ENCODE measurements at places on chromosomes 16 and 17.

- DNase-seq: no peak
Observed at GRCh38 chr17:73485130-73485529, 159.1 kb downstream of the SDK2 start.

- DNase-seq: no peak
Observed at GRCh38 chr16:67661101-67661761, 471 bp downstream of the PARD6A start.

DNA sequence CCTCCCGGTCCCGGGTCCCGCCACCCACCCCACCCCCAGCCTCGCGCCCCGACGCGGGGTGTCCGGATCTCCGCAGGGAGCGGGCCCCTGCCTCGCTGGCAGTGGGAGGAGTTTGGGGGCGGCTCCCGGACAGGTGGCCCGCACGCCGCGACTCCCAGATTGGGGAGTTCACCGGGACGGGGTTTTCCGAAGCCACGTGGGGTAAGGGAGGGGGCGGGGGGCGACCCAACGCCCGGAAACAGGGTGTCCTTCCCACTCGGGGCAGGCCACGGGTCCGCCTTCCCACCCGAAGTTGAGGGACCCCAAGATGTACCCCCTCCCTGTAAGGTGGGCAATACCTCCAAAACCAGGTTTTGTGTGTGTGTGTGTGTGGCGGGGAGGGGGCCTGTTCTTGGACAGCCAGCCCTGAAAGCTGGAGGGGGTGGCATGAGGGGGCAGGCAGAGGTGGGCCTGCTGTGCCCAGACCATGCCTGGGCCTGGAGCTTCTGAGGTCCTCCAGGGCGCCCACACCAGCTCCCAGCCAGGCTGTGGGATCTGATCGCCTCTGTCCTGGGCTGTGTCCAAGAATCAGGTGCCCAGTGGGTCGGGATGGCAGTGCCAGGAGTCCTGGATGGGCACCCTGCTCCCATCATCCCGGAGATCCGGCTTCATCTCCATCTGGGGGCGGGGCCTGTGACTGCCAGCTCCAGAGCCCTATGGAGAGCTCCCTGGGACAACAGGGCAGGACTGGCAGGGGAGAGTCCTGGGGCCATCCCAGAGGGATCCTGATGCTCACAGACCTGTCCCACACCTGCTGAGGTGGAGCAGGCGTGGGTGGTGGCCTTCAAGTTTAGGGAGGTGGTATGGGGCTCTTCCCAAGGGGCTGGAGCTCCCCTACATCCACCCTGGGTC, 767 bp downstream of the SYNGR2 start:
- DNase-seq: no peak

GRCh38 chr17:43467981-43468581, 15.7 kb upstream of the DHX8 start:
- no peak for DNase-seq

DNA sequence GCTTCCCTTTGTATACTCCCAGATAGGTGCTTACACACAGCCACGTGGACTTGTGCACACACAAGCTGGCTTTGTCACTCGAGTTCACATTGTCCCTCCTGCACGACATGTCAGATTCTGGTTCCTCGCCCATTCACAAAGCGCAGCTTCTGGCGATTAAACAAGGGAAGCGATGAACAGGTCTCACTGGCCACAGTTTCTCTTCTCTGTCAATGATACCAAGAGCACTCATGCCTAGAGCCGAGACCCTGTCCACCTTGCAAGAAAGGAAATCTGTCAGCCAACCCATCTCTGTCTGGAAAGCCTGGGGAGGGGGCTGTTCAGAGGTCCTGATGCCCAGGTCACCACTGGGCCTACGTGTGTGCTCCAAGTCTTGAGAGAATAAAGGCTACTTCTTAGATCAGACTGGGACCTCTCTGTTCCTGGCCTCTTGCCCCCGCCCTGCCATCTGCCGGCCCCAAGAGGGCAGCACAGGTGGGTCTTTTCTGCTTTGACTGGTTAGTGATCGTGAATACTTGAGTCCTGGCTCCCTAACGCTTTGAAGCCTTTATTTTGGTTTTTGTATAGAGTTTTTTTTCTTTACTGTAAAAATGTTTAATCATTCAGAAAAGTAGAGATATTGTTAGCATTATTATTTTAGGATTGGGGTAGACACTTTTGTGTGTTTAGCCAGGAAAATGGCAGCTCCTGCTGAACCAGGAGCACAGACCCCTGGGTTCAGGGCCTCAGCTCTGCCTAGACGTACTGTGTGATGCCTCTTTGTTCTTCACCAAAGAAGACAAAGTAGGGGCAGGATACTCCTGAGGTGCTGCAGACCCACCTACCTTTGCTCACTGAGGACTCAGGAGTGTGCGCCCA, 104.7 kb downstream of the MRM1 start:
- peak; percentile 24 for DNase-seq

DNA sequence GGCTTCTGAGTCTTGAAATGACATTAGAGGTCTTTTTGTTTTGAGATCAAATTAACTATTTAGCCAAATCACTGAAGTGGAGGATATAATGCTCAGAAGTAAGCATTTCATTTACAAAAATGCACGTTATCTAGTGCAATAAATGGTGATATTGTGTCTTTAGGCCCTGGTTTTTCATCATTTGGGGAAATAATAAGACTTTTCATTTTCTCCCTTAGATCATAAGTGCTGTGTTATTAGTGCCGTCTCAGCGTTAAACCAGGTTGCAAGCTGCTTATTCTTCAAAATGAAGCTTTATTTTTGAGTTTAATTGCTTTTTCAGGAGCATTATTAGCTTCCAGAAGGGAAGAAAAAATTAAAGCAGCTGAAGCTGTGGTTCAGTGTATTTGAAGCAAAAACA, 1416.8 kb upstream of the GOT2 start:
- no peak for DNase-seq

DNA sequence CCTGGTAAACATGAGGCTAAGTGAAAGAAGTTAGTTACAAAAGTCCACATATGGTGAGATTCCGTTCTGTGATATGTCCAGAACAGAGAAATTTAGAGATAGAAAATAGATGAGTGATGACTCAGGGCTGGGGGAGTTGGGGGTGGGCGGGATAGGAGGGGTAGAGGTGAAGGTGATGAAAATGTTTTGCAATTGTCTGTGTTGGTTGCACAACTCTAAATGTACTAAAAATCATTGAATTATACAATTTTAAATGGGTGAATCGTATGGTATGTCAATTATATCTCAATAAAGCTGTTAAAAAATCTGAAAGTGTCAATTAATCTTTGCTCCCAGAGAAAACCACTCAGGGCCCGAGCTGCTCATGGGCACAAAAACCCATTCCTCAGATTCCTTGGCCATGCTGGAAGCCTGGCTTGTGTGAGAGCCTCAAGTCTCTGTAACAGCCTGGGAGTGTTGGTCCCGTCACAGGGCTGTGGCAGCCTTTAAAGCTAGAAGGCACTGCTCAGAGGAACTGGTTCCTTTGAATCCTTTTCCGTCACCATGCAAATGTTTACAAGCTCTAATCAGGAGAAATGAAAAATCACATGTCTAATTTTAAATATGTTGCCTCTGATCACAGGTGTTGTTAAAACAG, 225.3 kb downstream of the WWOX start:
- DNase-seq: no peak

- DNase-seq: no peak
Observed at GRCh38 chr17:82821554-82821953, 18.3 kb downstream of the ZNF750 start.

DNA sequence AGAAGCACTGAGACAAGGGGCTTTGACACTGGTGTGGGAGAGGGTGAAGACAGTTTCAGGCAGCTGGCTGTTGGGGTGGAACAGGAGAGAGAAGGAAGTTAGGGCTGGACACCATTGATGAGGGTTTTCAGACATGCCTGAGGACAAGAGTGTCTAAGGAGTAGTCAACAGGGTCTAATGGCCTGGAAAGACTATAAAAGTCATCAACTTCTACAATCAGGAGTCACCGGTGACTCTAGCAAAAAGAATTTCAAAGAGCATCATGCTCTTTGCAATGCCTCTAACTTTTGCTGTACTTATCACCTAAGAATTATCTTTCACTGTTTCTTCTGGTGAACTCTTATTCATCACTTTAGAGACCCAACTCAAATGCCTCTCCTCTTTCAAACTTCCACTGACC, 213.9 kb downstream of the C16orf78 start:
- DNase-seq: no peak

GRCh38 chr17:1928976-1929375, 96.2 kb downstream of the RTN4RL1 start:
- DNase-seq: no peak

GRCh38 chr16:86157616-86158247, 258.8 kb downstream of the IRF8 start:
- no peak for DNase-seq

DNA sequence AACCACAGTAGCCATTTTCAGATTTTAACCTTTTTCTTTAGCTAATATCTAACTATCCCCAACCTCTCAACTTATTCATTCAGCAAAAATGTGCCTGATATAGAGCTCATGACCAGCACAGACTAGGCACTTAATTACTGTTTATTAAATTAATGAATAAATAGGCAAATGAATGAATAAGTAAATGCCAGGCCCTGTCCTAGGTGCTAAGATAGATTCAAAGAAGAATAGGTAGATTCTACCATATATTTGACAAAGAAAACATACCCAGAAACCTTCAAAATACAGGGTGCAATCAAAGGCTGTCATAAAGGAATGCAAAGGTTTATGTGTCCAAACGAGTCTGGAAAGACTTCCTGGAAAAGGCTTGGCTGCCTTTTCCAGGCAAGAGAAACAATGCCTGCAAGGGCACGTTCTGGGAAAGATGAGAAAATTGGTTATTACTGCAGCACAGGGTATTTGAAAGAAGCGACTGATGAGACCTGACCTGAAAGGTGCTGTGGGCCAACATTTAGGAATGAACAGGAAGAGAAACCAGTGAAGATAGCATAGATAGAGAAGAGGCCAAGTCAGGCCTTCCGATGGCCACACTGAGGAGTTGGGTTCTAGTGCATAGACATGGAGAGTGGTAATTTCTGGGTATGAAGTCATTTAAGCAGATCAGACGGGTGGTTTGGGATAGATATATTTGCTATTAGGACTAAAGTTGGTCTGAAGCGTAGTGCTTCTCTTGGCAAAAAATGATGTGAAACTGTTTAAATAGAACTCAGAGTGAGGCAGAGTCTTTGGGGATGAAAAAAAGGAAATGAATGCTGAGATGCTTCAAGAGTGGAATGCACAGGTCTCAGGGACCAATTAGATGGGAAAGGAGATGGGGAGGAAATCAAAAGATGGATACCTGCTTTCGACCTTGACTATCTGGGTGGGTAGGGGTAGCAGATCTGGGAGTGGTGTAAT, 11.4 kb upstream of the CCL2 start:
- no peak for DNase-seq

DNA sequence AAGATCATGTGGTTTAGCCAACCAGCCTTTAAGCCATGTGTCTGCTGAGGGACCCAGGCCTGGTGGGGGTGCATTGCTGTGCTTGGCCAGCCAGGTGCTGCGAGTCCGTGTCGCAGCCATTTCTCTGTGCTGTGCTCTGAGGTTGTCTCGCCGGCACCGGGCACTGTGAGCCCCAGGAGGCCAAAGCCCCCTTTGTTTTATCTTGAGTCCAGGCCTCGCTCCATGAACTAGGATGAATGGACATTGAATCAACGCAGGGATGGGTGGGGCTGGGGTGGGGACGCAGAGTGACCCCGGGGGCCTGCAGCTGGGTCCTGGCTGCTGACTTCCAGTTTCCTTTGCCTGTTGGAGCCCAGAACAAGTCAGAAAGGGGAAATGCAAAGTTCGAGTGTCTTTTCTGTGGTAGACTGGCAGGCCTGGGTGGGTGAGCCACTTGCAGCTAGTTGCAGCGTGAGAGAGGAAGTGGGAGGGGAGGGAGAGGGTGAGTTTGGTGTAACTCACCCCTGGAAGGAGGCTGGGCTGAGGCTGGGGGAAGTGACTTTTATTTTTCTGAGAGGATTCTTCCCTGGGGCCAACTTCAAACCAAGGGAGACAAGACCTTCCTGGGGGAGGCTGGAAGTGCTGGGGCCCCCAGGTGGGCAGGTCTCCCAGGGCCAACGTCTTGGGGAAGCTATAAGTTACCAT, 324.7 kb downstream of the SEC14L1 start:
- no peak for DNase-seq

GRCh38 chr16:79601931-79602627, 1.5 kb upstream of the MAF start:
- peak; percentile 63 for DNase-seq

GRCh38 chr17:49547566-49547965, 28.1 kb upstream of the NXPH3 start:
- no peak for DNase-seq

DNA sequence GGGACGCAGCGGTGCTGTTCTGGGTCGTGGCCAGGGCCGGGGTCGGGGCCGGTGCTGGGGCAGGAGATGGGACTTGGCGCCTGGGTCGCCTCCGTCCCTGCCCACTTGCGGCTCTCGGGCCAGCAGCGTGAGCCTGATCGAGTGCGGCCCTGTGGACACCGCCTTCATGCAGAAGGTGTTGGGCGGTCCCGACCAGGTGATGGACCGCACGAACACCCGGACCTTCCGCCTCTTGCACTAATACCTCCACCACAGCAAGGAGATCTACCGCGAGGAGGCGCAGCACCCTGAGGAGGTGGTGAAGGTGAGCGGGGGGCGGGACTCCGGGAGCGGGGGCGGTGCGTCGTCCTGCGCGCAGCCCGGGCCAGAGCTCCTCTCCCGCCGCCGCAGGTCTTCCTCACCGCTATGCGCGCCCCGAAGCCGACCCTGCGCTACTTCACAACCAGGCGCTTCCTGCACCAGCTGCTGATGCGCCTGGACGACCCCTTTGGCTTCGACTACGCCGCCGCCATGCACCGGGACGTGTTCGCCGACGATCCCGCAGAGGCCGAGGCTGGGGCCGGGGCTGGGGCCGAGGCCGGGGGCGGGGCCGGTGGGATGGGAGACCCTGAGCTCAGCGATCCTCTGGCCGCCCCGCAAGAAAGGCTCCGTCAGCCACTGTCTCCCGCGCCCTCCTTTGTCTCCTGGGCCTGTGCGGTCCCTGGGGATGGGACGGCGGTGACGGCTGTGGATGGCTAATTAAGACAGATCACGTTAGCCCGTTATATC, 4.5 kb upstream of the HSD17B1 start:
- DNase-seq: peak; percentile 82

DNA sequence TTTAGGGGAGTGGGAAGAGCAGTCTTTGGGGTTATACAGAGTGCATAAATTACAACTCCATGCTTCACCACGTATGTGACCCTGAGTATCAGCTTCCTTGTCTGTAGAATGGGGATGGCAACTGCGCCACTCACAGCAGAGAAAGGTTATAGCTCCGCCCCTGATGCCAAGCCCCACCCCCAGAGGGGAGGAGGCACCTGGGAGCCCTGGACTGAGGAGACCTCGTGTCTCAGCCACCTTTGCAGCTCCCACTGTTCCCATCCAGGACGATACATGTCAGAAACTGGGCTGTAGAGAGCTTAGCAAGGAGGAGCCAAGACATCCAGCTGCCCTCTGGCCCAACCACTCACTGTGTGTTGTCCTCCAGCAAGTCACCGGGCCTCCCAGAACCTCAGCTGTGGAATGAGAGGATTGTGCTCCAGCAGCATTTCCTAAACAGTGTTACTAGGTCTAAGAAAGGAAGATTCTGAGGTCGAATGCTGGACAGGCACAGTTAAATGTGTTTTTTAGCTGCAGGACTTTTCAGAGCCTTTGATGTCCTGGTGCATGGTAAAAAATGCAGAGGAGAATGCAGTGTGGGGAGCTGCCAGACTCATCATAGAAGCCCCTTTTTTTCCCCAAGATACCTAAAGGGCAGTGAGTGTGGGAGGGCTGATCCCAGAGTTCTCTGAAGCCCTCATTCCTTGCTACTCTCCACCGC, 49.4 kb downstream of the BEAN1 start:
- no peak for DNase-seq
